Kidney (tissue), 22 donors: ENCODE measurements at places on chromosomes 16 and 17. TPM values are rescaled to one million over a fixed set of nuclear protein-coding genes. Genes with fewer than 3 reads are reported as not detected.

Gene PRKCB
- total RNA-seq = 17.8 TPM

Gene EME1
- total RNA-seq = 1.0 TPM

Gene CACNG3
- not detected for total RNA-seq

Gene HBA2
- total RNA-seq = 33.9 TPM

Gene RNF213
- 276 TPM for total RNA-seq

Gene AOC3
- total RNA-seq = 40.6 TPM

Gene CCDC92B
- 1.0 TPM for total RNA-seq

DNA sequence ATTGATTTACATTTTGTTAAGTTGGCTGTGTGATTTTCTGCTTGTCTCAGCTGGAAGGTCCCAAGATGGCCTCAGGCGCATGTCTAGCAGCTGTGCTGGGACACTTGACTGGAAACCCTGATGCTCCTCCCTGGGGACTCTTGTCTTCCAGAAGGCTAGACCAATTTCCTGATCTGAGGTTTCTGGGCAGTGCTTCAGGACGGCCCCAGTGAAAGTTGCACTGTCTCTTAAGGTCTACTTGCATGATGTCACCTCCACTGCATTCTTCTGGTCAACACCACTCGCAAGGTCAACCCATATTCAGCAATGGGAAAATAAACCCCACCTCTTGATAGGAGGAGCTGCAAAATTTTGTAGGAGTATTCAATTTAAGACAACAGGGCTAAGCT lies 116.0 kb downstream of the SALL1 start:
- no peak for DNase-seq

DNA sequence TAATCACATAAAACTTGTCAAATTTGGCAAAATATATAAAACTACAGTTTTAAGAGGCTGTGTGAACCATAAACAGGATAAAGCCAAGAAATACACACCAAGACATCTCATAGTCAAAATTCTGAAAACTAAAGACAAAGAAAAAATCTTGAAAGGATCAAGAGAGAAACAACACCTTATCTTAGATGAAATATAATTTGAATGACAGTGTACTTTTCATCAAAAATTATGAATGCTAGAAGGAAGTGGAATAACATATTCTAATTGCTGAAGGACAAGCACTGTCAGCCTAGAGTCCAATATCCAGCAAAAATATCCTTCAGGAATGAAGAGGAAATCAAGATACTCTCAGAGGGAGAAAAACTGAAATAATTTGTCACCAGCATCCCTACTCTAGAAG lies 37.2 kb downstream of the PIK3R5 start:
- no peak overlapping the region for H3K4me3 ChIP-seq
- DNase-seq = no peak
- no peaks in the 10 kb centered on the region for H3K27me3 ChIP-seq
- no peaks in the 10 kb centered on the region for H3K36me3 ChIP-seq
- H3K27ac ChIP-seq = no peak overlapping the region

GRCh38 chr17:47251421-47251940 lies 2.1 kb upstream of the ITGB3 start:
- H3K4me1 ChIP-seq = no peaks in the 10 kb centered on the region
- peaks cover 2% of the 10 kb centered on the region for H3K27me3 ChIP-seq
- no peak for DNase-seq

DNA sequence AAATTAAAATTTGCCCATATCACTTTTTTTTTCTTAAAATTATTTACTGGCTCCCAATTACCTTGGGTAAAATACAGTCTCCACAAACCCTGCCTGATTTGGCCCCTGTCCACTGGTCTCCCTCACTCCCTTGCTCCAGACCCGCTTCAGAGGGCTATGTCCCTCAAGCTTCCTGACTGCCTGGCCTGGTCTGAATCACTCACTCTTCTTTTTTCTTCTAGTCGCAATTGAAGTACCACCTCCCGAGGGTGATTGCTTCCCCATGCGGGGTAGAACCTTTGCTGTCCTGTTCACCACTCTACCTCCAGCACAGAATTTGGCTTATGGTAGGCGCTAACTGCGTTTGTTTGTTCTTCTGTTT lies 598 bp upstream of the PGAP3 start:
- DNase-seq = peak; percentile 8
- H3K27me3 ChIP-seq = no peaks in the 10 kb centered on the region
- H3K27ac ChIP-seq = peak overlapping the region; percentile 96

GRCh38 chr16:84246679-84247077 lies 6.9 kb upstream of the KCNG4 start:
- no peak overlapping the region for H3K27ac ChIP-seq
- no peak overlapping the region for H3K4me3 ChIP-seq
- DNase-seq = no peak

- no peaks in the 10 kb centered on the region for H3K4me1 ChIP-seq
- DNase-seq = no peak
- H3K27ac ChIP-seq = no peak overlapping the region
- H3K36me3 ChIP-seq = no peaks in the 10 kb centered on the region
- H3K27me3 ChIP-seq = no peaks in the 10 kb centered on the region
- no peak overlapping the region for H3K4me3 ChIP-seq
Observed at GRCh38 chr16:20225228-20225733, 102.0 kb downstream of the GP2 start.

- H3K36me3 ChIP-seq = no peaks in the 10 kb centered on the region
- no peak overlapping the region for H3K4me3 ChIP-seq
- H3K27ac ChIP-seq = no peak overlapping the region
- no peak for DNase-seq
- no peaks in the 10 kb centered on the region for H3K27me3 ChIP-seq
Observed at GRCh38 chr16:17342031-17342430, 128.7 kb downstream of the XYLT1 start.

GRCh38 chr17:40174514-40174913 lies 2.8 kb upstream of the RAPGEFL1 start:
- H3K27ac ChIP-seq = no peak overlapping the region
- H3K4me3 ChIP-seq = no peak overlapping the region
- peaks cover 8% of the 10 kb centered on the region for H3K4me1 ChIP-seq
- H3K27me3 ChIP-seq = no peaks in the 10 kb centered on the region

- DNase-seq = no peak
- no peaks in the 10 kb centered on the region for H3K4me1 ChIP-seq
- H3K36me3 ChIP-seq = peaks cover 17% of the 10 kb centered on the region
- H3K4me3 ChIP-seq = no peak overlapping the region
- no peaks in the 10 kb centered on the region for H3K27me3 ChIP-seq
- no peak overlapping the region for H3K27ac ChIP-seq
Observed at GRCh38 chr17:37470181-37470580, 19.5 kb upstream of the DUSP14 start.

DNA sequence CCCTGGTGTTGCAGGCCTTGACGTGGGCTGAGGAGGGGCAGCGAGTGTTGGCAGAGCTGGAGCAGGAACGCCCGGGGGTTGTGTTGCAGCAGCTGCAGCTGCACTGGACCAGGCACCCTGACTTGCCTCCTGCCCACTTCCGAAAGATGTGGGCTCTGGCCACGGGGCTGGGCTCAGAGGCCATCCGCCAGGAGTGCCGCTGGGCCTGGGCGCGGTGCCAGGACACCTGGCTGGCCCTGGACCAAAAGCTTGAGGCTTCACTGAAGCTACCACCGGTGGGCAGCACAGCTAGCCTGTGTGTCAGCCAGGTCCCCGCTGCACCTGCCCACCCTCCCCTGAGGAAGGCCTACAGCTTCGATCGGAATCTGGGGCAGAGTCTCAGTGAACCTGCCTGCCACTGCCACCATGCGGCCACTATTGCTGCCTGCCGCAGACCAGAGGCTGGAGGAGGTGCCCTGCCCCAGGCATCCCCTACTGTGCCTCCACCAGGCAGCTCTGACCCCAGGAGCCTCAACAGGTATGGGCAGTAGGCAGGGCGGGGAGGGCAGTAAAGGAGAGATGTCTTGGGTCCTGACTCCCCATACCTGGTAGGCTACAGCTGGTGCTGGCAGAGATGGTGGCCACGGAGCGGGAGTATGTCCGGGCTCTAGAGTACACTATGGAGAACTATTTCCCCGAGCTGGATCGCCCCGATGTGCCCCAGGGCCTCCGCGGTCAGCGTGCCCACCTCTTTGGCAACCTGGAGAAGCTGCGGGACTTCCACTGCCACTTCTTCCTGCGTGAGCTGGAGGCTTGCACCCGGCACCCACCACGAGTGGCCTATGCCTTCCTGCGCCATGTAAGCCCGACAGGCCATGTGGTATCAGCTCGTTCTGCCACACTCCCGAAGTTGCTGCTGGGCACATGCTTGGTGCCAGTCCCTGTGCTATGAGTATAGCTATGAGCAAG lies 5.6 kb downstream of the PLEKHG4 start:
- H3K4me1 ChIP-seq = no peaks in the 10 kb centered on the region
- DNase-seq = peak; percentile 65
- H3K27ac ChIP-seq = no peak overlapping the region

DNA sequence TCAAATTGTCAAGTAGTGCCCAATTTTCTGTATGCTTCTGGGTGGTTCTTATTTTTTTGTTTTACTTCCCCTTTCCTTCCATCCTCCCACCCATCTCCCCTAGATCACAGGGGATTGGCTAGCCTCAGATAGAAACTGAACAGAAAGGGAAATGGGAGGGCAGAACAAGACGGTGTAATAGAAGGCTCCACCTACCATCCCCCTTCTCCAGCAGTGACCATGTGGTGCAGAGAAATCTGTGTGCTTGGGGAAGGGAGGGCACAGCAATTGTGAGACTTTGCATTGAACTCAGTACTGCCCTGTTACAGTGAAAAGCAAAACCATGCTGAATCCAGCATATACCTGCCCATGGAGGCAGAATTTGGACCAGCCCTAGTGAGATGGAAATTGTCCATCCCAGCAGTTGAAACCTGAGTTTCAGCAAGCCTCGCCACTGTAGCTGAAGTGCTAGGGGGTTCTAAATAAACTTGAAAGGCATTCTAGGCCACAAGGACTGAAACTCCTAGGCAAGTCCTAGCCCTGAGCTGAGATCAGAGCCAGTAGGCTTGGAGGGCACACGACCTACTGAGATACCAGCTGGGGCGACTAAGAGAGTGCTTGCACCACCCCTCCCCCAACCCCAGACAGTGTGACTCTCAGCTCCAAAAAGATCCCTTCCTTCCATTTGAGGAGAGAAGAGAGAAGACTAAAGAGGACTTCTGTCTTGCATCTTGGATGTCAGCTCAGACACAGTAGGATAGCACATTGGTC lies 5.2 kb downstream of the SLFN11 start:
- H3K36me3 ChIP-seq = no peaks in the 10 kb centered on the region
- H3K4me1 ChIP-seq = peaks cover under 1% of the 10 kb centered on the region
- DNase-seq = no peak
- no peak overlapping the region for H3K27ac ChIP-seq
- no peak overlapping the region for H3K4me3 ChIP-seq

GRCh38 chr17:45050481-45051059 lies 862 bp downstream of the DCAKD start:
- H3K27ac ChIP-seq = peak overlapping the region; percentile 94
- H3K36me3 ChIP-seq = no peaks in the 10 kb centered on the region
- peak; percentile 59 for DNase-seq
- H3K4me3 ChIP-seq = peak overlapping the region; percentile 95
- no peaks in the 10 kb centered on the region for H3K27me3 ChIP-seq
- H3K4me1 ChIP-seq = peaks cover 6% of the 10 kb centered on the region

DNA sequence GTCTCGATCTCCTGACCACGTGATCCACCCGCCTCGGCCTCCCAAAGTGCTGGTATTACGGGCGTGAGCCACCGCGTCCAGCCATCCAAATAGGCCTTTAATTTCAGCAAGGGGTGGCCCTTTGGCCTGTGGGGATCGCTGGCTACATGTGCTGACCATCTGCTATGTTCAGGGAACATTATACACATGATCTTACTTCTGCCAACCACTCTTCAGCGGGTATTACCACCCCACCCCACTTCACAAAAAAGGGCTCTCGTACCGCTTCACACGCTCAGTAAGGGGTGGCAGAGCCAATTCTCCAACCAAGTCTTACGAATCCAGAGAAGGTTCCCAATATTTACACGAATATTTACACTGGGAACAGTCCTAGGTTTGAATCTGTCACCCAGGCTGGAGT lies 11.8 kb downstream of the CCDC92B start:
- H3K36me3 ChIP-seq = no peaks in the 10 kb centered on the region
- H3K27ac ChIP-seq = no peak overlapping the region
- no peaks in the 10 kb centered on the region for H3K4me1 ChIP-seq
- DNase-seq = no peak

DNA sequence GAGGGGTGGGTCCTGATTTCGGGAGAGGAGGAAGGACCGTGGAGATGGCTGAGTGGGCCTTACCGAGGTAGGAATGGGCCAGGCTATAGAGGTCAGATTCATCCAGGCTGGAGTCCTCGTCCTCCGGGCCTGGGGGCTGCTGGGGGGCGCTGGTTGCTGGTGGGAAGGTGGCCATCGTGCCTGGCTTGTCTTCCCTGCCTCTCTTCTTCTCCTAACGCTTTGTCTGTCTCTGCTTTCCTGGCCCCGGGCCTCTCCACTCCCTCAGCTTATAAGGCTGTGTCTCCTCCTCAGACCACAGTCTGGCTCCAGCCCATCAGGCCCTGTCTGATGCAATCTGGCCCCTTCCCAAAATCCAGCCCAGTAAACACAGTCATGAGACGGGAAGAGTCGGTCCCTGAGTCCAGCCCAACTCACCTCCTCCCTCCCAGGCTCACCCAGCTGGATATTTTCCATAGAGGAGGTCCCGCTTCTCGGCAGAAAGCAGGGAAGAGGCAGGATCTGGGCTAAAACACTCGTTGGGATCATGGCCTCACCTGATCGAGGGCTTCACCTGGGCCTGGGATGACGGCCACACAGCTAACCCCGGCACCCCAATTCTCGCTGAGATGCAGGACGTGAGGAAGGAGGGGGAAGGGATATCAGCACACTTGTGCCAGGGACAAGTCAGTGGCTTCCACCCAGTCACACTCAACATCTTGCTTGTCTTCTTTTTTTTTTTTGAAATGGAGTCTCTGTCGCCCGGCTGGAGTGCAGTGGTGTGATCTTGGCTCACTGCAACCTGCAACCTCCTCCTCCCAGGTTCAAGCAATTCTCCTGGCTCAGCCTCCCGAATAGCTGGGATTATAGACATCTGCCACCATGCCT lies at the start of gene NUPR1:
TSS of gene NUPR1 (minus strand) at position 242 of the 864 bp plus-strand sequence. CDS start at position 175, 67 bp downstream.
- H3K27ac ChIP-seq = peak within 1 kb of the TSS; percentile 89
- no peaks in the 10 kb centered on the region for H3K4me1 ChIP-seq
- no peaks in the 10 kb centered on the region for H3K36me3 ChIP-seq
- no peak for DNase-seq

DNA sequence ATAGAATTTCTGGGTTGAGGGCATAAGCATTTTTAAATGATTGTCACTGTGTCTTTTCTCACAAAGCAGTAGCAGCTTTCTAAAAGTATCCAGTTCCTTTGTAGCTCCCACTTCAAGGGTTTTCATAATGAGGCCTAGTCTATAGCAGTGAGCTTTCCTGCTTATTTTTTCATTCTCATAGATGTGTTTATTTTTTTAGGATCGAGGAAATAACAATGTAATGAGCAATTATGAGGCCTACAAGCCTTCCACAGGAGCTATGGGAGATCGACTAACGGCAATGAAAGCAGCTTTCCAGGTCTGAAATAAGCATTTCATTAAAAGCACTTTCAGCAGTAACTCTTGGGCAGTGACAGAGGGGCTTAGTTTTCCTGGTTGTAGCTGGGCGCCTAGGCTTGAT lies 10.6 kb upstream of the PSMC5 start:
- peaks cover 12% of the 10 kb centered on the region for H3K4me1 ChIP-seq
- peaks cover 66% of the 10 kb centered on the region for H3K36me3 ChIP-seq
- H3K27ac ChIP-seq = no peak overlapping the region
- no peaks in the 10 kb centered on the region for H3K27me3 ChIP-seq
